ENCODE measurements at places on chromosomes 5 and 9.

DNA sequence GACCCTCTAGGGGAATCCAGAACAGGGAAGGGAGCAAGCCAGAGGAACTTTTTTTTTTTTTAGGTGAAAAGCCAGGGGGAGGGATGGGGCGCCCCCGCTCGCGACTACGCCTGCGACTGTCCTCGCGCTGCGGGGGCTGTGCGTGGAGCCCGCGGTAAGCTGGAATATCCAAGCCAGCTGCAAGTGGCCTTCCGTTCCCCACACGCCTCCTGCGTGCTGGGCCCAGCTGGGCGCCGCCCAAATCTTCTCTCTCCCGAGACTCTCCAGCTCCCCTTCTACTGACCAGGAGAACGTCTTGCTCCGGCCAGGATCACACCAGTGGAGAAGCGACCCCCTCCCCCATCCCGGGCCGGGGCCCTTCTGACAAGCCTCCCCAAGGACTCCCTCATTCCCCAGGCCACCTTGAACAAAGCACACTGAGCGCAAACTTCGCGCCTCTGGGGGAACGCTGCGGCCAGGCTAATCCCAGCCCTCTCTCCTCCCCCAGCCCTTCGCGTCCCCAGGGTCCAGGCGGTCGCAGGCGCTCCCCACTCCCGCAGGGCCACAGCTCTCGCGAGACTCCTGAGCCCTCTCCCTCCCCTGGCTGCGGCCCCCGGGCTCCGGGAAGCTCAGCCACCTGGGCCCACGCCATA is 6.6 kb downstream of the BARX1 start:
- no peak for DNase-seq

DNA sequence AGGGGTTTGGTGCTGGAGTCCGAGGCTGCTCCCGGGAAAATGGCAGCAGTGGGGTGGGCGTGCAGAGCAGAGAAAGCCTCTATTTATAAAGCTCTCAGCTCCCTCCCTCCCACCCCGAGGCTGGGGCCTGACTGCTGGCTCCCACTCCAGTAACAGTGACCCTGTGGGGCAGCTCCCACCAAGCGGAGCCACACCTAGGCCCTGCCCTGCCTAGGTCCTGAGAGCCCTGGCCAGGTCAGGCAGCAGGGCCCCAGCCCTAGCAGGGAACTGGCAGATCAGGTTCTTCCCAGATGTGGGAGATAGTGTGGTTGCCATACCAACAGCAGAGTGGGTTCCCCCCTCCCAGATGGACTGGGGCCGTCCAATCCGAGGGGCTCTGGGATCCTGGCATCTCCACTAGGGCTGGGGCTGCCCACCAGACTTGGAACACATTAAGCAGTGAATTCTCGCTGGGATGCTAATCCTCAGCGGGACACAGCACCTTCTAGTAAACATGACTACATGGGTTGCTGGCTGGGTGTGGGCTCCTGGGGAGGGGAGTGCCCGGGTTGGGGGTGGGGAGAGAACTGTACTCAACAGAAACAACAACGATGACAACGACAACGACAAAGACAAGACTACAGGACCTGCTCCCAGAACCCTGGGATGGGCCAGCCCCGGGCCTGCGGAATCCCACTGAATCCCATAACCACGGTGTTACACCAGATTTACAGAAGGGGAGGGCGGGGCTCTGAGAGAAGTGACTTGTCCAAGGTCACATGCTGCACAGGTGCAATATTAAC is 1.5 kb downstream of the SH3GLB2 start:
- no peak for DNase-seq

GRCh38 chr9:110545705-110546104 is 33.8 kb downstream of the SVEP1 start:
- no peak for DNase-seq

- no peak for DNase-seq
Measured at GRCh38 chr5:77851176-77852067, 75.3 kb upstream of the TBCA start.

DNA sequence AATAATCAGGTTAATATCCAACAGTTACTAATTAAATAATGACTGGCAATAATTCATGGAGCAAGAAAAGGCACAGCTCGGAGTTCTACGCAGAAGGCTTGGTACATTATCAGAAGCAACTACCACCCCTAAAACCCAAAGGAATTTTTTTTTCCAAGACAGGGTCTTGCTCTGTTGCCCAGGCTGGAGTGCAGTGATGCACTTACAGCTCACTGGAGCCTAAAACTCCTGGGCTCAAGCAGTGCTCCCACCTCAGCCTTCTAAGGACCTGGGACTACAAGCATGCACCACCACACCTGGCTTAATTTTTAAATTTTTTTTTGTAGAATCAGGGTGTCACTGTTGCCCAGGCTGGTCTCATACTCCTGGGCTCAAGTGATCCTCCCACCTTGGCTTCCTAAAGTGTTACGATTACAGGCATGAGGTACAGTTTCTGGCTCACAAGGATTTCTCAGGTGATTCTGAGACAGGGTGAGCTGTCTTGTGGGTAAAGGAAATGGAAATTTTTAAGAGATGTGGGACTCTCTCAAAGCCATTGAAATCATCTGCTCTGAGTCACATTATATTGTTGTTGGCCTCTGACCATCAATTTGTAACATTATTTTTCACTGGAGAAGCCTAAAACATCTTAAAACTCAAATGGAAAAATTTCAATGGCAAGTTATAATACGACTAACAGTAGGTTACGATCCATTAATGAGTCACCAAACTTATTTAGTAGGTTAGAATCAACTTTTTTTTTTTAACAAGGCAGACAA is 19.7 kb upstream of the HSDL2 start:
- no peak for DNase-seq

DNA sequence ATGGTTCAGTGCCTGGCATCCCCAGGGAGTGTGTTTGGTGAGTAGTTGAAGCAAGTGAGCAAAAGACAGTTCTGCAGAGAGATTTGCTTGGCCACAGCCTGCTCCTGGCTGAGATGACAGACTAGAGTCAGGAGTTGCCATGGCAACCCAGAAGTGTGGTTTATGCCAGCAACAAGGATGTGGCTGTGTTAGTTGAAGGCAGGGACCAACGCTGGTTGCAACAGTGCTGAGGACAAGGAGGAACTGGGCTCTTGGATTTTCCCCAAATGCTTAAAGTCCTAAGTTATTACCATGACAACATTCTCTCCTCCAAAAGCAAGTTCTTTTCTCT is 2.7 kb downstream of the NXNL2 start:
- no peak for DNase-seq

GRCh38 chr9:99037769-99038483 is 67.0 kb upstream of the TGFBR1 start:
- DNase-seq: no peak

DNA sequence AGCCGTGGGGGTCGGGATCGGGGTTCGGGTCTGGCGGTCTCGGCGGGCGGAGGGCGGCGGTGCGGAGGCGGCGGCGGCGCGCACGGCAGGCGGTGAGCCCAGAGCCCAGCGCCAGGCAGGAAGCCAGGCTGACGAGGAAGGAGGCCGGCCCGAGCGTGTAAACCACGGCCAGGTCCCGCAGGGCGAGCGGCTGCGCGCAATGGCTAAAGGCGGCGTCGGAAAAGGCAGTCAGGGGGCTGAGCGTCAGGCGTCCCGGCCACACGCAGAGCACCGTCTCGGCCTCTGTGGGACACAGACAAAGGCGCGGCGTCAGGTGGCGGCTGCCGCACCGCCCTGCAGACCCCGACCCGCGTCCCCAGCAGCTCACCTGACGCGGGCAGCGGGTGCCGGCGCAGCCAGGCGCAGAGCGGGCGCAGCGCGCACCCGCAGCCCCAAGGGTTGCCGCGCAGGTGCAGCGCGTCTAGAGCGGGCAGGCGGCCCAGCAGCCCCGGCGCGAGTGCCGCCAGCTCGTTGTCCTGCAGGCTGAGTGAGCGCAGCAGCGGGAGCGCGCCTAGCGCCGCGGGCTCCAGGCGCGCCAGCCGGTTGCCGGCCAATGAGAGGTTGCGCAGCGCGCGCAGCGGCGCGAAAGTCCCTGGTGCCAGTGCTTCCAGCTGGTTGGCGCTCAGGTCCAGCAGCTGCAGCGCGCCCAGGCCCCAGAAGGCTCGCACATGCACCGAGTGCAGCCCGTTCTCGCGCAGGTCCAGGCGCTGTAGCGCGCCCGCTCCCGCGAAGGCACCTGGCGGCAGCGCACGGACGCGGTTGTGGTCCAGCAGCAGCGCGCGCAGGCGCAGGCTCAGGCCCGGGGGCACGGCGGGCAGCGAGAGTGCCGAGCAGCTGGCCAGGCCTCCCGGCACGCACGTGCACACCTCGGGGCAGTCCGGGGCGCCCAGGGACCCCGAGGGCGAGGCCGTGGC is 671 bp downstream of the LRRC26 start:
- DNase-seq: no peak

- DNase-seq: no peak
Measured at GRCh38 chr5:126982202-126982601, 48.2 kb downstream of the MARCHF3 start.

- DNase-seq: no peak
Measured at GRCh38 chr9:134174073-134174449, 9.7 kb upstream of the RNU6ATAC start.

- no peak for DNase-seq
Measured at GRCh38 chr5:102722931-102723330, 32.2 kb upstream of the PAM start.

DNA sequence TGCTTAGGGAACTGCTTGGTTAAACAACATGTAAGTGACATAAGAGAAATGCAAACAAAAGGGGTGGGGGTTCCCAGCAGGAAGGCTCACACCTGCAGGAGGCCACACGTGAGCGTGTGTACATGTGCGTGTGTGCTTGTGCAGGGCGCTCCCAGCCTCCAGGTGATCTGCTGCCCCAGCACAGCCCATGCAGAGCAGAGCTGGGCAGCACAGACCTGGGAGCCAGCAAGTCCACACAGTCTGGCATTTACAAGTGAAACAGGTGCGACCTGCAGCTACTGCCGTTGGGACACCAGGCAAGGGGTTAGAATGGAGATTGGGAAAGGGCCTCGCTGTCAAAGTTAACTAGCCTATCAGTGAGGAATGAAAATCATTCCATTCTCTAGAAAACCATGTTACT is 41.8 kb downstream of the GRAMD2B start:
- no peak for DNase-seq

Data from activated naive CD8-positive, alpha-beta T cell treated with anti-CD3 and anti-CD28 coated beads, Interleukin-2, amount 50 U/mL, for 16 hours (primary cell).